Cerebellar nuclear complex (tissue), 1 donor: ENCODE measurements at places on chromosomes 7 and 10.

- no peak for DNase-seq
Observed at GRCh38 chr7:32117837-32118236, 47.6 kb upstream of the PDE1C start.

GRCh38 chr10:77226452-77226851, 411.2 kb downstream of the KCNMA1 start:
- no peak for DNase-seq

- DNase-seq, result no peak
Observed at GRCh38 chr7:134695321-134695860, 48.7 kb downstream of the BPGM start.

- DNase-seq, result no peak
Observed at GRCh38 chr10:27457966-27458365, 46.1 kb upstream of the RAB18 start.

DNA sequence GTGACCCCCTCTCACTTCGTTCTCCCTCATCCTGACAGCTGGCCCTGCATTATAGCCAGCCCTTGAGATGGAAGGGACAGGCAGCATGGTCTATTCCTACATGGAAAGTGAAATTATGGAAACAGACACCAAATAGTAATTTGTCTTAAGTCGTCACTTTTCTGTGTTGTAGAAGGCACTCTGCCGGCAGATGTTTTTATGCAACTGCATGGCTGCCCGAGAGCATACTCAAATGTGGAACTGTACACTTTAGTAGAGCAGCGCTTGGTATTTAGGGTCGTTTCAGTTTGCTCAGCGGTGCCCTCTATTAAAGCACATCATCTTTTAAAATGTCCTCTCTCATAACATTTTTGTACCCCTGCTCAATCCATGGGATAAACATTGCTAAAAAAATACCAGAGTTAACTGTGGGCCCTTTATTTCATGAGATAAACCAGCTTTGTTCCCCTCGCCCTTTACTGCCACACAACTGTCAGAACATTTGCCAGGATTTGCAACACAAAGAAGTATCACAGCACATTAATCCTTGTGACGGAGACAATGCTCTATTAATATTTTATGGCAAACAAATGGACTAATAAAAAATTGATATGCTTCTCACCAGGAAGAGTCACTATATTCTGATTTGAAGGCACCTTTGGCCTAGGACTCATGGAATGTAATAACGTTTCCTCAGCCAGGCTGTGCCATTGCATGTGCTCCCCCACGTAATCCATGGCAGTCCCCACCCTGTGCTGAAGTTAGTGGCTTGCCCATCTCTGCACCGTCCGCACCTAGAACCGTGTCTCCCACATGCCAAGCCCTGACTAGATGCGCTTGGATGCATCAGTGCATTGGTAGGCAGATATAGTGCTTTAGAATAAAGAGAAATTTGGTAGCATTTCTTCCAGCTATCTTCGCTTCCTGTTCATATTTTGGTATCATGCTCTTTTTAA, 221.3 kb downstream of the PAXIP1 start:
- no peak for DNase-seq
